ENCODE measurements at places on chromosomes 7 and 10.

- DNase-seq: no peak
Measured at GRCh38 chr7:129923709-129924108, 29.1 kb downstream of the UBE2H start.

GRCh38 chr7:116582164-116582732, 57.4 kb downstream of the CAV1 start:
- DNase-seq: no peak

GRCh38 chr7:87152897-87153641, 816 bp downstream of the DMTF1 start:
- no peak for DNase-seq

- DNase-seq: no peak
Measured at GRCh38 chr10:50554995-50555568, 68.7 kb downstream of the SGMS1 start.

DNA sequence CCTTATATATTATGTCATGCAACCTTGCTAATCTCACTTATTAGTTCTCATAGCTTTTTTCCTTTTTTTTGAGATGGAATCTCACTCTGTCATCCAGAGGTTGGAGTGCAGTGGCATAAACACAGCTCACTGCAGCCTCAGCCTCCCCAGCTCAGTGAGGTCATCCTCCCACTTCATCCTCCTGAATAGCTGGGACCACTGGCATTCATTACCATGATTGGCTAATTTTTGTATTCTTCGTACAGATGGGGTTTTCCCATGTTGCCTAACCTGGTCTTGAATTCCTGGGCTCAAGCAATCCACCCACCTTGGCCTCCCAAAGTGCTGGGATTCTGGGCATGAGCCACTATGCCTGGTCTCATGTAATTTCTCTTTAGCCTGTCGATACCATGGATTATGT, 89.1 kb upstream of the TRIM24 start:
- DNase-seq: no peak

All from stimulated activated CD8-positive, alpha-beta memory T cell treated with anti-CD3 and anti-CD28 coated beads, Interleukin-4, amount 100 ng/mL, for 4 hours (primary cell).